ENCODE measurements at places on chromosomes 11 and 22.

DNA sequence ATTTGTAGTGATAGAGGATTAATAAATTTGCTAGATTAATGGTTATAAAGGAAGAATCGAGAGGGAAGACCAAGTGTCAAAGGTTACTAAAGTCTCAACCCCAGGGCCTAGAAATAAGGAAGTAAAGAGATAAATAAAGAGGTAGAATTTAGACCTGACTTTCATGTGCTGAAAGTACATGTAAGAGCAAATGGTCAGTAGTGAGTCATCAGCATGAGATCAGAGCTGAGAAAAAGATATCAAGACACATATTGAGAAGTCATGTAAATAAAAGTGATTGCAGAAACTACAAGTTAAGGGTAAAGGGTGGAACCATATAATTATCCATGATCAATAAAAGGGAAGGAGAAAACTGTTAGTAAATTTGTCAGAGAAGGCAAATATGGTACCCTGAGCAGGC is 1.4 kb upstream of the OR8B8 start:
- DNase-seq = no peak

DNA sequence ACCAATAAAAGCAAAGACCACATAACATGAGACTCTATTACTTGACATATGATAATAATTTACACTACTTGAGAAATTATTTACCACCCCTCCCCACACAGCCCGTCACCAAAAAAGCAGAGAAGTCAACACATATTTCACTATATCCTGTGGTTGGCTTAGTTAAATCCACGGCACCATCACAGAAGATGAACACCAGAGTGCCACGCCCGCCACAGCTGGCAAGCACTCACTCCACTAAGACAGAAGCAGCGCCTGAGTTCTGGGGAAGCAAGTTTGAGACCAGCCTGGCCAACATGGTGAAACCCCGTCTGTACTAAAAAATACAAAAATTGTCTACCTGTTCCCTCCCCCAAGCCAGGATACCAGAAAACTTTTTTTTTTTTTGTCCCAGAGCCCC is 53.1 kb downstream of the PACSIN2 start:
- no peak for DNase-seq

DNA sequence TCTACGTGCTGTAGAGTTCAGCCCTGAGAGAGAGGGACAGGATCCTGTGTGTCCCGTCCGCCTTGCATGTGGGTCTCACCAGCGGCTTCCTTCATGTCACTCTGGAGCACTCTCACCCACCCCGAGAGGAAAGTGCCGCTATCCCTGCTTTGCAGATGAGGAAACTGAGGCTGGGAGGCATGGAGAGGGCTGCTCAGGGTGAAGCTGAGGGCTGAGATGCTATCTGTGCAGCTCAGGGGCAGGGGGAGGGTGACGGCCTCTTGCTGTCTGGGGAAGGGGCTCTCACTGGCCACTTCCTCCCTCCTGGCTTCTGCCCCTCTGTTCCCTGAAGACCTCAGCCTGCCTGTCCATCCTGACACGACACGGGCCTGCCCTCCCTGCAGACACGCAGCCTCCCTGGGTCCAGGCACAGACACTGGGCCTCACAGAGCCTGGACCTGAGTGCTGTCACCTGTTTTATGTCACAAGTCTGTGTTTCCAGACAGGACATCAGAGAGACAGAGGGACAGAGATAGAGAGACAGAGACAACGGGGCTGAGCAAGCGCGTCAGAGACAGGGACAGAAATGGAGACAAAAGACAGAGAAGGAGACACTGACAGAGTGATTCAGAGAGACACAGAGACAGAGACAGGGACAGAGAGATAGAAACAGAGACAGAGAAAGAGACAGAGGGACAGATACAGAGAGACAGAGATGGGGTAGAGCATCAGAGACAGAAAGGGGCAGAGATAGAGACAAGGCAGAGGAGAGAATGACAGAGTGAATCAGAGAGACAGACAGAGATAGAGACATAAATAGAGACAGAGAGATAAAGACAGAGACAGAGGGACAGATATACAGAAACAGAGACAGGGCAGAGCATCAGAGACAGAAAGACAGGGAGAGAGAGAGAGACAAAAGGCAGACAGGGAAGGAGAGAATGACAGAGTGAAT is 53.1 kb downstream of the MCM5 start:
- DNase-seq = no peak

DNA sequence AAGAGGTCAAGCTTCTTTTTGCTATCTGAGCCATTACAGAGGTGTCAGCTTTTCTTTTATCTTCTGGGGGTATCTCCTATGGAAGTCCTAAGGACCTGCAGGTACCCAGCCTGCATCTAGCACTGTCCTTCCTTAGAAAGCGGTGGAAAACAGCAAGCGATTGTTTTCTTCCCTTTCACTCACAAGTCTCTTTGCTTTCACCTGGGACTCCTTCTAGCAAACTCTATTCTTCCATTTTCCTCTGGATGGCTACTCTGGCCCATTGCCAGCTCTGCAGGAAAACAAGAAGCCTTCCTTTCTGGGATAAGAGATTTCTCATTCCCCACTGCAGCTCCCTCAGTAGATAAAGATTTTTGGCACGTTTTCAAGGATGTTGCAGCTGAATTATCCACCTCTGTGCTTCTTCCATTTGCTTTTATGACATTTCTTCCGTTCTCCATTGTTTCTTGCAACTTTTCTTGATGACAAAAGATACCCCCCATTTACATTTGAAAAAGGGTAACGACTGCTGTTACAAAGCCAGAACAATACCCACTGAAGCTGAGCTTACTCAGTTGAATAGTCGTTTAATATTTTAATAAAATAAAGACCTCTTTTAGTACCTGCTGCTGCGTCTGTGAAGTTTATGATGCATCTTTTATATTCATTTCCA is 40.2 kb upstream of the BDNF start:
- no peak for DNase-seq

GRCh38 chr22:41302811-41303210 is 1.5 kb downstream of the ZC3H7B start:
- DNase-seq = no peak

GRCh38 chr11:115981814-115982471 is 477.7 kb upstream of the CADM1 start:
- DNase-seq = no peak
